CD4-positive, alpha-beta T cell treated with Interleukin-15 for 1 hour (primary cell): ENCODE measurements at places on chromosomes 7 and 10.

- no peak for DNase-seq
Measured at GRCh38 chr7:17489961-17490360, 191.5 kb downstream of the AHR start.

DNA sequence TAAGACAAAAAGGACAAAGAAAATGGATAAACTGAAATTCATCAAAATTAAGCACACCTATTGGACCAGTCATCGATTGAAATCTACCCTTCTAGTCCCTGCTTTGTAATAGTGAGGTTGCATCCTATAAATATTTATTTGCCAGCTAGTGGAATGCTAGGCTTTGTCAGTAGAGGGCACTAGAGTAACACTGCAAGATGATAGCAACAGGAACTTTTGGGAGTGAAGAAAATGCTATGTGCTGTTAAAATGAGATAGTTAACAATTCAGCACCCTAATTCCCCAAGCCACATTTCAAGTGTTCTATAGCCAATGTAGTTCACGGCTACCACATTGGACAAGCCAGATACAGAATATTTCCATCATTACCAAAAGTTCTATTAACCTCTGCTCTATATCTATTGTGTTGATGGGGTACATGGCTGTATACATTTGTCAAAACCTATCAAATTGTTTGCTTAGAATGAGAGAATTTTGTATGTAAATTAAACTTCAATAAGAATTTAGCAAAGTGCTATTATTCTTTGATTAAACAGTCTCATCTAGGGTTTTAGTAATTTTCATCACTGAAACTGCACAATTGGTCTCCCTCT, 69.8 kb downstream of the LSMEM1 start:
- no peak for DNase-seq

DNA sequence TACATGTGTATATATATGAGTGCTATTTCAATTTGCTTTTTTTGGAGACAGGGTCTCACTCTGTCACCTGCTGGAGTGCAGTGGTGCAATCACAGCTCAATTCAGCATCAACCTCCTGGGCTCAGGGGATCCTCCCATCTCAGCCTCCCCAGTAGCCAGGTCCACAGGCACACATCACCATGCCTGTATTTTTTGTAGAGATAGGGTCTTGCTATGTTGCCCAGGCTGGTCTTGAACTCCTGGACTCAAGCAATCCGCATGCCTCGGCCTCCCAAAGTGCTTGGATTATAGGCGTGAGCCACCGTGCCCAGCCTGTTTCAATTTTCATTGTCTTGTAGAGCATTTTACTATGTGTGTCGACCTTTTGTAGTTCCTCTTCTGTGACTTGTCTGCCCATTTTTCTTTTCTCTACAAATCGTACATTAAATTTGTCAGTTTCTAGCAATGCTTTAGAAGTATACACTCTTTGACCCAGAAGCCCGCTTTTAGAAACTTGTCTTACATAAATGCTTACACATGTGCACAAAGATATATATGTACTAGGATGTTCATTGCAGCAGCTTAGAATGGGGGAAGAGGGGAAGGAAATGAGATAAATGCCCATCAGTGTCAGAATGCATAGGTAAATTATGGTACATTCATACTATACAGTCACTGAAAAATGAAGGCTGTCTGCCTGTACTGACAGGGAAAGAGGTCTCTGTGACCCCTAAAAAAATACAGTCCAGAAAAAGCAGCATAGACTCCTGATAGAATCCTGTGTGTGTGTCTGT, 12.2 kb upstream of the RFC2 start:
- no peak for DNase-seq

- DNase-seq = no peak
Measured at GRCh38 chr7:85655252-85655651, 468.4 kb upstream of the SEMA3D start.

DNA sequence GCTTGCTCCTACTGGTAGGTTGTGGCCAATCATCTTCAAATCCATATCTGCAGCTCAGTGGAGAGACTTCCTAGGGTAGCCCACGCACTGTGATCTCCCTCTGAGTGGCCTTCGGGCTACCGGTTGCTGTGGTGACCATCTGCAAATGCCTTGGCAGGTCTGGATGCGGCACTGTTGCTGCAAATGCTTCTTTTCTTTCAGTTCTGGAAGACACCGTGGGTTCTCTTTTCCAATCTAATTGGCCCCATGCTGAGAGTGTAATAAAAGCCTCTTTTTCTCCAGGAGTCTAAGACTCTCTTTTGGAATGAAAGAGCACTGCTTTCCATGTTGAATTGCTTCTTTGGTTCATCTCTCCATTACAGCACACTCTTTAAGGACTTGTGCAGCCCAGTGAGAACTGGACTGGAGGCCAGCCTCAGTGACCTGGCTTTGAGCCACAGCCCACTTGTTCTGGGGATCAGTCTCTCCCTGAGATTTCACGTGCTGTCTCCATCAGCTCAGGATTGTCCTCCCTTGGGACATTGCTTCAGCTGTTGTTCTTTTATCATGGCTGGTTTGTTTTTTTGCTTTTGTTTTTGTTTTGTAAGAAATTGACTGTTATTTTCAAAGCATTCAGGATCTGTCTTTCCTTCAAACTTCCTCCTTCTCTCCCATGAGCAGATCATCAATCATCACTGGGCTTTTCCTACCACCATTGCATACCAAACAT, 286.6 kb downstream of the BMPER start:
- no peak for DNase-seq

- peak; percentile 73 for DNase-seq
Measured at GRCh38 chr7:2451171-2452073, 24.8 kb downstream of the GRIFIN start.

DNA sequence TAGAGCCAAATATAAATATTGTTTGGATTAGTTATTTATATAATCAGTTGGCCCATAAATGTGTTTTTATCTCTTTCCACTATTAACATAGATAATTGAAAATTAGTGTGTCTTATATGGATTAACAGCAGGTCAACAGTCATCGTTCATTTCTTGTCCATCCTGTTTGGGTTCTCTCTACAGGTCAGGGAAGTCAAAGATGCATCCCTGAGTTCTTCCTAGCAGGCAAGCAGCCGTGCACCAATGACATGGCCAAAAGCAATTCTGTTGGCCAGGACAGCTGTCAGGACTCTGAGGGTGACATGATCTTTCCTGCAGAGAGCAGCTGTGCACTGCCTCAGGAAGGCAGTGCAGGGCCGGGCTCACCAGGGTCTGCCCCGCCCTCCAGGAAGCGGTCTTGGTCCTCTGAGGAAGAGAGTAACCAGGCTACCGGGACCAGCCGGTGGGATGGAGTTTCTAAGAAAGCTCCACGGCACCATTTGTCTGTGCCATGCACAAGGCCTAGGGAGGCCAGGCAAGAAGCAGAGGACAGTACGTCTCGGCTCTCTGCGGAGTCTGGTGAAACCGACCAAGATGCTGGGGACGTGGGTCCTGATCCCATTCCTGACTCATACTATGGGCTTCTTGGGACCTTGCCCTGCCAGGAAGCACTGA, 15.9 kb downstream of the FBH1 start:
- no peak for DNase-seq

GRCh38 chr7:156666368-156667109, 26.0 kb downstream of the RNF32 start:
- DNase-seq = no peak

- no peak for DNase-seq
Measured at GRCh38 chr10:34721208-34721840, 93.8 kb downstream of the PARD3 start.

GRCh38 chr7:54596747-54597146, 54.6 kb downstream of the VSTM2A start:
- DNase-seq = no peak

DNA sequence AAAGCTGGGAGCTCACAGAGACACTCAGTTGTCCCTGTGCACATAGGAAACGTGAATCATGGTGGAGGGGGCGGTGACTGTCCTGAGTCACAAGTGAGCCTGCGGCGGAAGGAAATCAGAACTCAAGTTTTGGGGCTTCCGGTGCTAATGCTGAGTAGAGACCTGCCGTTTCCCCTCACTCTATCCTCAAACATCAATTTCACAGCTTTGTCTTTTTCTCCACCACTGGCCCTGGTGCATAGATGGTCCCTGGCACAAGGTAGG, 21.9 kb downstream of the ADCYAP1R1 start:
- no peak for DNase-seq

- DNase-seq = no peak
Measured at GRCh38 chr7:51324206-51324898, 7.7 kb upstream of the COBL start.

DNA sequence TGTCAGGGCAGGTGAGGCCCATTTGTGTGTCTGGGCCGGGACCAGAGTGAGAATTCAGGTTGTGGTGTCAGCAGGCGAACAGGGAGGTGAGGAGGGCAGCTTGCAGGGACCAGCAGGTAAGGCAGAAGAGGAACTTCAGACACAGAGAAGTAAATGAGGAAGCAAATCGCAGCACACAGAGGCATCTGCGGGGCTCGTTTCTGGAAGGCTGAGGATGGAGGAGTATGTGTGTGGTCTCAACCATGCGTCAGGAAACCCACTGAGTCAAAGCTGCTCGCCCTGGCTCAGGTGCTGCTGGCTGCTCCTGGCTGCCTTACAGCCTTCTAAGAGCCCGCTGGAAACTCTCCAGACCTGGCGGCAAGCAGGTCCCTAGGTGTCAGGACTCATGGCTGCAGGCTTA, 26.9 kb upstream of the PITRM1 start:
- DNase-seq = no peak

DNA sequence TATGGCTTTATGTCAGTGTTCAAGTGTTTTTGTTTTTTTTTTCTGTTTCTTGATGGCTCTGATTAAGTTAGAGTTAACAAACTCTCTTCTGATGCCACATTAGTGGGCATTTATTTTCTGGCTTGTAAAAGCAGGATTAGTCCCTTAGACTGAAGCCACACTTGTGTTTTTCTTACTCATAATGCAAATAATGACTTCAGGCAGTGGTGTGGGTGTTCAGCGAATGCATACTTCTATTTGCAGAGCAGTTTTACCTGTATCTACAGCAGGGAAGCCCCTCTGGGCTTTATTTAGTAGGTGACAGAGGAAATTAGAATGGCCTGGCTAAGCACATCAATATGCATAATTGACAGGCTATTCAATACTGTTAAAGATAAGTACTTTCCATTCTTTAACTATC, 79.9 kb downstream of the CNNM2 start:
- DNase-seq = no peak

DNA sequence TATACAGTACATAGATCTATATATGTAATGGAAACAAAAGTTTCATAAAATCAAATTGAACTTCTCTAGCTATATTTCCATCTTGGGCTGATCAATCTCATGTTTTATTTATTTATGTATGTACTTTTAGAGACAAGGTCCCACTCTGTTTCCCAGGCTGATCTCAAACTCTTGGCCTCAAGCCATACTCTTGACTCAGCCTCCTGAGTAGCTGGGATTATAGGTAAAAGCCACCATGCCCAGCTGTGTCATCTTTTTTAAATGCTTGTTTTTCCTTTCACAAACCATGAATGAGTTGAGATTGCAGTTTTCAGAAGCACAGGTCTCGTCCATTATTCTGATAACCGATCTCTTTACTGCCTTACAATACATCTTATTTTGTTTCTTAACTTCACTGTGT, 400.9 kb downstream of the KCNMA1 start:
- no peak for DNase-seq
